ENCODE measurements at places on chromosomes 6 and 20. TPM values are rescaled to one million over a fixed set of nuclear protein-coding genes. Genes with fewer than 3 reads are reported as not detected.

OOEP gene
- 0.37 TPM for polyA plus RNA-seq

RHAG gene
- 1.8 TPM for polyA plus RNA-seq

MYLK2 gene
- polyA plus RNA-seq, result 0.63 TPM

PPP1R11 gene
- 55.4 TPM for polyA plus RNA-seq

SMIM26 gene
- 77.5 TPM for polyA plus RNA-seq

HLA-DMB gene
- 9.5 TPM for polyA plus RNA-seq

CNR1 gene
- 0.22 TPM for polyA plus RNA-seq

ASIP gene
- polyA plus RNA-seq, result not detected

TCF19 gene
- polyA plus RNA-seq, result 17.8 TPM

JPH2 gene
- polyA plus RNA-seq, result 1.4 TPM

GRCh38 chr6:3808759-3809514 is 40.2 kb upstream of the FAM50B start:
- DNase-seq, result no peak

- DNase-seq, result no peak
These were observed 478.8 kb downstream of the CD83 start for GRCh38 chr6:14596410-14596809.

DNA sequence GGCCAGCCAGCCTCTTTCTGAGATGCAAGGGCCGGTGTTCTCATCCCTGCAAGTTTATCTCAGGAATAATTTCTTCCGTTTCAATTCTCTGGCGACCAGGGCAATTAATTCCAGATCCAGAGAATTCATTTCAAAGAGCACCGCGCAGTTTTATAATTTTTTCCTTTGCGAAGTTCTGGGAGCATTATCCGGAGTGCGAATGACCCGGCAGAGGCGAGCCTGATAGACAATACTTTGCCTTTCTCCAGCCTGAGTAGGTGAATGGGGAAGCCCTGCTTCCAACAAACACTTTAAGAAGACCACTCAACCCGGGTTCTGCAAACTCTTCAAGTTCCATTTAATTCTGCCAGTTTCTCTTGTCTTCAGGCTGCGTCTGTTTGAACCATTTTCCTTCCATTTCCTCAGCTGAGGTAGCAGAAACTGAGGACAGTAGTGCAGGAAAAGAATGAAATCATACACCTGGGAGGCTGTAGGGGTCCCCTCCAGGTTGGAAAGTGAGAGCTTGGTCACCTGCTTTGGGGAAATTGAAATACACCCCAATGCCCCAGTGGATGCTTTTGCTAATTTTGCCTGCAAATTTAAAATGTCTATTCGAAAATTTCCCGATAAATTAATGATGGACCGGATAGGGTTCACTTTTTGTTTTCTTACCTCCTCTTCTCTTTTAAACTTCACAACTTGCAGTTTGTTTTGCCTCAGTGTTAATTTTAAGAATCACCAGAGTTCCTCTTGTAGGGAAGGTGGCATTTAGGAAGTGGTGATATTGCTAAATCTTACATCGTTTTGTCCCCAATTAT is 1.1 kb downstream of the VGLL2 start:
- DNase-seq, result no peak

- DNase-seq, result no peak
These were observed 67.1 kb downstream of the TULP4 start for GRCh38 chr6:158379336-158379735.

DNA sequence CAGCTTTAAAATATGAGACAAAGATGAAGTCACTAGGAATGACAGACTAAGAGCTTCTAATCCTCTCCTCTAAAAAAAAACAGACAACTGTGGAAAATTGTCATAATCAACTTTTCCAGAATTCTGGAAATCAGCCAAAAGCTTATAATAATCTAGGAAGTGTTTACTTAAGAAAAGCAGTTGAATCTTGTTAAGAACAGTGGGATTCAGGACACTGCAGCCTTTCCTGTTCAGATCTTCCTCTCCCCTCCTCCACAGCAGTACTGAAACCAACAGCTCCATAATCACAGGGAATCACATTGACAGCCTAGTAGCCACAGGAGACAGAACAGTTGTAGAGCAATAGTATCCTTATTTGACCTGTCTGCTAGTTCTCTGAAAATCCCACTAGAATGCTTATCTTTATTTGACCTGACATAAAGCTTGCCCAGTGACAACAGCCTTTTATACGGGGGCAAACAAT is 41.6 kb downstream of the IBTK start:
- DNase-seq, result peak; percentile 1

DNA sequence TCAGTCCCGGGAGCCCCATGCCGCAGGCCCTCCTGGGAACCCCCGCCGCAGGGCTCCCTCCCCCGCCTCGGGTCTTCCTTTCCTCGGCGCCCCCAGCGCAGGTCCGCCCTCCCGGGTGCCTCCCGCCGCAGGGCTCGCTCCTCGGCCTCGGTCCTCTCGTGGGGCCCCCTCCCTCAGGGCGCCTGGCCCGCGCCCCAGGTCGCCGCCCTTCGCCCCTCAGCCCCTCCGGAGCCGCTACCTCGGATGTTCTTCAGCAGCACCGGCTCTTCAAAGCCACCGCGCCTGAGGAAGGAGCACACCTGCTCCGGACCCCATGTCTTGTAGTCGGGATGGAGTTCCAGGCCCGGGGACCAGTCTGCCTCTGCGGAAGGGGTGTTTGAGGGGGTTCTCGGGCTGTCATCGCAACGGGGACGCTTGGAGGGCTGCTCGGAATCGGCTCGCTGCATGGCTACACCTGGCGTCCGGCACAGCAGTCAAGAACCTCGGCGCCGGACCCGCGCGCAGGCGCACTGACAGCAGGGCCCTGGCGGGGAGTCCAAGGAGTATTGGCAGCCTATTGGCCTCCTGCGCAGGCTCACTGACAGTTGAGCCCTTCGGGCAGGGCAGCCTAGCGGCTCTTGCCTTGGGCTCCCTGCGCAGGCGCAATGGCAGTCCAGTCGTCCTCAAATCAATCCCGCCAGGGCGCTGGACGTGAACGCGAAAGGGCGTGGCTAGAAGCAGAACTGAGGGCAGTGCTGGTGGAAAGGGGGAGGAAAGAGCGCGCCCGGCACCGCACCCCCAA is at the start of gene SAMHD1:
Gene SAMHD1, minus strand, starts transcription at position 511 of the 781 bp plus-strand sequence. Its CDS starts 65 bp downstream, at position 446.
- peak; percentile 96 for DNase-seq

- no peak for DNase-seq
These were observed 114.6 kb downstream of the SOBP start for GRCh38 chr6:107604549-107604948.

GRCh38 chr6:12343122-12343439 is 52.9 kb downstream of the EDN1 start:
- DNase-seq, result no peak

- DNase-seq, result no peak
These were observed 126.3 kb downstream of the CDKAL1 start for GRCh38 chr6:20660534-20660933.

DNA sequence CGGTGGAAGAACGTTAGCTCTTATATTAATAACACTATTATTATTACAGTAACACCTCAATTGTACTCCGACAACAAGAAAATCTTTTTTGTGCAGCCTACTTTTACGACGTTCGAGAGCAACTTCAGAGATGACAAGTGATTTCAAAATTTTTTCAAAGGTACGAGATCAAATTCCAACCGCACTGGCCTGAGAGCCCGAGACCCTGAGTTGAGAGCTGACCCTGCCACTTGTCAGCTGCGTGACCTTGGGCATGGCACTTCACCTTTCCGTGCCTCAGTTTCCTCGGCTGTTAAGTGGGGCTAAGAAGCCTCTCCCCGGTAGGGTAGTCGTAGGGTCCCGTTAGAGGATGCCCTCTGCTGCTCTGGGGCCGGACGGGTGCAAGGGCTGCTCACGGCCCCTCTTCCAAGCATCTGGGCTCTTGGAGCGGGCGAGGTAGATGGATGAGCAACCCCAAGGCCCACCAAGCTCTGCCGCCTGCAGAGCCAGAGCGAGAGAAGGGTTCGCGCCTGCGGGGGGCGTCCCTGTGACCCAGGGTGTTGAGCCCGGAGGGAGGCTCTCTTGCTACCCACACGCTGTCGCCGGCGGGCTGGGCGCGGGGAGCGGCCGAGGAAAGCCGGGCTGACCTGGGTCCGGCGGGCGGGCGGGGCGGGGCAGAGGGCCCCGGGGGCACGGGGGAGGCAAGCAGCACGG is 510 bp downstream of the NDRG3 start:
- DNase-seq, result no peak

GRCh38 chr6:35014786-35015185 is 125.7 kb downstream of the ANKS1A start:
- no peak for DNase-seq

- DNase-seq, result no peak
These were observed 146.3 kb downstream of the PRL start for GRCh38 chr6:22150368-22151035.

DNA sequence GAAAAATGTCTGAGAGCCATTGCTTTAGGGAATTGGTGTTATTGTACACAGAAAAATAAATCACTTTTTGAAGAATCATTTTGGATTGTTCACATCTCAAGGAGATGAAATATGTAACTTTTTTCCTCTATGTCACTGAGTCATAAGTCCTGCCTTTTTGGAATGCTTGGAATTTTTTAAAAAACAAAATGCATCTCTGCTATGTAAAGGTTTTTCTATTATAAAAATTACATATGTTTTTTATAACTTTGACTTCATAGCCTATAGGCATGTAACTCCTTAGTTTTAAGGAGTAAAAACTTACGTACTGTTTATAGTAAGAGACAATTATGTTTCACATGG is 8.7 kb downstream of the RNF144B start:
- DNase-seq, result no peak

DNA sequence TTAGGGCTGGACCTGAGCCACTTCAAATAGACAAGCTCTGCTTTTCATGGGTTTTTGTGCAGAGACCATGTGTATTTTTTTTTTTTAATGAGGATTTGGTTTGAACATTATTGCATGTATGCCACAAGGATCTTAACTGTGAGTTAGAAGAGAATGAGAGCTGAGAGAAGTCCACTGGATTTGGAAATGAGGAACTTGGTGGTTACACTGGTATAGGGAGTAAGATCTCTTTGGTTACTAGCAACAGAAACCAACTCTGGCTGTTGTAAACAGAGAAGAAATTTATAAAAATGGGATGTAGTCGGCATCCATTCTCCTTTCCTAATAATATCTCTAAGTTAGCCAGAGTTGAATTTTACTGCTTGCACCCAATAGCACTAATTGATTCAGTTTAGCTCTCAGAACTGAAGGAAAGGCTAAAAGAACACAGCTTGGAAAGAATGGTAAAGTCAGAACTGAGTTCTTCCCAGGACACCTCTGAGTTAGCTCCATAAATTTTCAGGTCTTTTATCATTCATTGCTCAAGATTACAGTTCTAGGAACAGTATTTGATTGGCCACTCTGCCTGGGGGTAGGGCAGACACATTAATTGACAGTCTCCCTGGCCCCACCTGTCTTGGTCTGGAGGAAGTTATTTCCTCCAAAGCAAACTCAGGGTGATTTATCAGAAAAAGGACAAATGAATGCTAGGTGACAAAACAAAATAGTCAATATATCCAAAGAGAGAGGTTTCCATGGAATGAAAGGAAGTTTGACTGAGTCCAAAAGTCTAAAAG is 3.9 kb upstream of the WFDC2 start:
- no peak for DNase-seq

DNA sequence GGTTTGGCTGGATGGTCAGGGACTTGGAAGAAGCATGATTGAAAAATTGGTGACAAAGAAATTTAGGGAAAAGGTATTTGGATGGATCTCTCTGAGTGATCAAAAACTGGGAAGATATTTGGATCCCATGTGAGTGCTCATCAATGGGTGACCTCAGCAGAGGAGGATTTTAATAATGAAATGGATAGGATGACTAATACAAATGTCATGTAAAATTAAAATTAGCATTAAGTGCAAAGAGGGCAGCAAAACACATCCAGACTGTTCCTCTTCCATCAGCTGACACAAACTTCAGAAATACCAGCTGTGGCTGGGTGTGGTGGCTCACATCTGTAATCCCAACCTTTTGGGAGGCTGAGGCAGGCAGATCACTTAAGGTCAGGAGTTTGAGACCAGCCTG is 151.7 kb downstream of the THBS2 start:
- no peak for DNase-seq

- DNase-seq, result no peak
These were observed 96.9 kb downstream of the PRSS35 start for GRCh38 chr6:83609248-83609647.

DNA sequence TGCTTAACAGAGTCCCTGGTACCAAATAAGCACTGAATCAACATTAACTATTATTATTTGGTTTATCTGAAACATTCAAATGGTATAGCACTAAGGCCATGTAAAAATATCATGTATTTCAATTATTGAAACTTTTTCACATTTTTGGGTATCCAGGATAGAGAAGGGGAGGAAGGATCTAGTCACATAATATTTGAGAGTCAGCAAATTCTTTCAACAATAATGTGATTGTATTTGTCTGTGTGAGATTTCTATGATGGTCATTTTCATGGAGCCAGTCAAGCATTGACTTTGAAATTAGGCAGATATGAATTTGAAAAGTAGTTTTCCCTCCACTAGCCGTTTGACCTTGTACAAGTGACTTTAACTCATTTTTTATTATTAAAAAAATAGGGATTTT is 67.9 kb downstream of the LAMA2 start:
- no peak for DNase-seq

GRCh38 chr20:57397693-57398108 is 6.5 kb downstream of the RBM38 start:
- no peak for DNase-seq

GRCh38 chr6:7905416-7905815 is 5.2 kb downstream of the TXNDC5 start:
- DNase-seq, result no peak

All from right lung (tissue), 10 donors.